ENCODE measurements at places on chromosomes 2 and 18.

- no peak for DNase-seq
These were observed 251.2 kb upstream of the RAB6C start for GRCh38 chr2:129728035-129728972.

- no peak for DNase-seq
These were observed 22.5 kb downstream of the STAMBP start for GRCh38 chr2:73851274-73851673.

GRCh38 chr2:238684362-238685326, 163.2 kb upstream of the TWIST2 start:
- peak; percentile 62 for DNase-seq

- DNase-seq = no peak
These were observed 183.1 kb downstream of the PID1 start for GRCh38 chr2:229087843-229088516.

DNA sequence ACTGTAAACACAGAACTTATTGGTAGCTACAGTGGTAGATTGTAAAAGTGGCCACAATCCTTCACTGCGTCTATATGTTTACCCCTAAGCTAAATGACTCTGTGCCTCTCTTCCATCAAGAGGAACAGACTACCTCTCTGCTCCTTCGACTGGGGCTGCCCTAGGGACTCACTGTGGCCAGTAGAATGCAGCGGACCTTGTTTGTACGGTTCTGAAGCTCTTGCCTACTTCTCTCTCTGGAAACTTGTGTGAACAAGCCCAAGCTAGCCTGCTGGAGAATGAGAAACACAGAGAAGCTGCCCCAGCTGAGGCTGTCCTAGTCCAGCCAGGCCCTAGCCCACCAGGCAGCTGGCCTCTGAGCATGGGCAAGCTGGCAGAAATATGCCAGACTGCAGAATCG, 140.8 kb upstream of the SLC1A4 start:
- DNase-seq = no peak

GRCh38 chr2:12071318-12071717, 324.9 kb downstream of the LPIN1 start:
- DNase-seq = no peak

DNA sequence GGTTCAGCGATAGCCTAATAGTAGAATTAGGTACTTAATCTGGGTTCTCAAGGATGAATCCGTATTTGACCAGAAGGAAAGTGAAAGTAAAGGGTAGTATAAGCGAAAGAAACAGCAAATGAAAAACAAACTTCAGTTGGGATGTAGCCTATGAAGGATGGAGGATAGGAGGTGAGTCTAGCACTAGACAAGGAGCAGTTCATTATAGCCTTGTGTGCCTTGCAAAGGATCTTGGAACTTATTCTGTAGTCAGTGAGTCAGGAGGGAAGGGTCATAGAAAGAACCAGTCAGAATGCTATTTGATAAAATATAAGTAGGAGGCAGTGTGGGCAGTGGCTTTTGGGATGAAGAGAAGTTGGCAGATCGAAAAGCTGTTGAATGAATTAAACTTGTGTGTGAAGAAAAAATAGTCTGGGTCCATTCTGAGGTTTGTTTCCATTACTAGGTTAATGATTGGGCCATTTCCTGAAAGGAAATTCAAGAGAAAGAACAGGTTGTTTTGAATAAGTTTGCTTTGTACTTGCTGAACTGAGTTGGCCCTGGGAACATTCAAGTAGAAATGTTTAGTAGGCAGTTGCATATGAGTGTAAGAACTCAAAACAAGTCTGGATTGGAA, 48.5 kb downstream of the ANKRD12 start:
- DNase-seq = no peak

DNA sequence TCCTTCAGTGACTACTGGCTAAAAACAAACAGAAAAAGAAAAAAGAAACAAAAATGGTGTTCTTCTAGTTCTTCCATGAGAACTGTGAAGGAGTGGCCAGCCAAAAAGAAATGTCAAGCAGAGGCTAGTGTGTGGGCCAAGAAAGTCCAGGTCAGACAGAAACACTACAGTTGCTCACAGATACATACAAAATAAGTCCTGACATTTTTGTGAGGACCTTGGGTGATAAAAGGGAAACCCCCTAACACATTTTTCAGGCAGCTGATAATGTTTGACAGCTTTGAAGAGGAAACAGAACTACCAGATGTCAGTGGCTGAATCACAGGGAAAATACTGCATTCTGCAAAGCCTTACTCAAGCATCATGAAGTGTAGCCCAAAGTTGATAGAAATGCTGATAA, 28.1 kb downstream of the ARHGAP25 start:
- DNase-seq = no peak
